ENCODE measurements at places on chromosomes 2 and 18.

GRCh38 chr2:226600184-226600583, 199.4 kb downstream of the IRS1 start:
- DNase-seq: no peak

DNA sequence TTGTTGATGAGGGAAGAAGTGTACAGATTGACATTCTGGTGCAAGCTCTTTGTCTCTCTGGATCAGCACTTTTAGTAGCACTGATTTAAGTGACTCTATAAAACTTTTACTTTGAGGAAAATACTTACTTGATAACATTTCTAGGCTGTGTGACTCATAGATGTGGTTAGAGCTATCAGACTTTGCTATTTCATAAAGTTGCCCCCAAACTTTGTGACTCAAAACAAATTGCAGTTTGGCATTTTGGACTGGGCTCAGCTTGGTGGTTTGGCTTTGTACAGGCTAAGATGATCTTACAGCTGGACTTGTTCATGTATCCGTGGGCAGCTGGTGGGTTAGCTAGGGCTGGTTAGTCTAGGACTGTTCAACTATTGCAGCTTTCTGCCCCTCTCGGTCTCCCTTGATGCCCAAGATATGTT, 42.1 kb upstream of the GLS start:
- DNase-seq: no peak

DNA sequence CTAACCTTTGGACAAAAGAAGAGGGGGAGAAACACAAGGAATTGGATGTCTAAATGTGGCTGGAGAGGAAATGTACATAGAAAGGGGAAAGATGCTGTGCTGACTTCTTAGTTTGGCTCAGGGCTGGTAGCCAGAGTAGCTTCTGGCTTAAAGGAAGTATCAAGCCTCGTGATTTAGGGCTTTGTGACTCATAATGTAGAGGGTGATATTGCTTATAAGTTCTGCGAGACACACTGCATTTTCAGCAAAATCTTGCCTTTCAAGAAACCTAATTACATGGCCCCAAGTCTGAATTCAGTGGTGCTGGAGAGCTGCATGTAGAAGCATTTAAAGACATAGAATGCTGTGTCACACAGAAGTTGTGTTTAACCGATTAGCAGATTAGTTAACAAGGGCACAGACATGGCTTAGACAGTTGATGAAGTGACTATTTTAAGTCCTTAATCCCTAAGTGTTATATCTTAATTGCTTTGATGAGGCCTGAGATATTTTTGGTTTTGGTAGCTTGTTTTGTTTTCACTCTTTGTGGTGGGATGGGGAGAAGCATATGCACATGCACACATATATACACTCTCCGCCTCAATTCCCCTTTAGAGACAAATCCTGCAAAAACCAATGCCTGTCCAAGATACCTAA, 66.4 kb downstream of the EPAS1 start:
- peak; percentile 75 for DNase-seq

DNA sequence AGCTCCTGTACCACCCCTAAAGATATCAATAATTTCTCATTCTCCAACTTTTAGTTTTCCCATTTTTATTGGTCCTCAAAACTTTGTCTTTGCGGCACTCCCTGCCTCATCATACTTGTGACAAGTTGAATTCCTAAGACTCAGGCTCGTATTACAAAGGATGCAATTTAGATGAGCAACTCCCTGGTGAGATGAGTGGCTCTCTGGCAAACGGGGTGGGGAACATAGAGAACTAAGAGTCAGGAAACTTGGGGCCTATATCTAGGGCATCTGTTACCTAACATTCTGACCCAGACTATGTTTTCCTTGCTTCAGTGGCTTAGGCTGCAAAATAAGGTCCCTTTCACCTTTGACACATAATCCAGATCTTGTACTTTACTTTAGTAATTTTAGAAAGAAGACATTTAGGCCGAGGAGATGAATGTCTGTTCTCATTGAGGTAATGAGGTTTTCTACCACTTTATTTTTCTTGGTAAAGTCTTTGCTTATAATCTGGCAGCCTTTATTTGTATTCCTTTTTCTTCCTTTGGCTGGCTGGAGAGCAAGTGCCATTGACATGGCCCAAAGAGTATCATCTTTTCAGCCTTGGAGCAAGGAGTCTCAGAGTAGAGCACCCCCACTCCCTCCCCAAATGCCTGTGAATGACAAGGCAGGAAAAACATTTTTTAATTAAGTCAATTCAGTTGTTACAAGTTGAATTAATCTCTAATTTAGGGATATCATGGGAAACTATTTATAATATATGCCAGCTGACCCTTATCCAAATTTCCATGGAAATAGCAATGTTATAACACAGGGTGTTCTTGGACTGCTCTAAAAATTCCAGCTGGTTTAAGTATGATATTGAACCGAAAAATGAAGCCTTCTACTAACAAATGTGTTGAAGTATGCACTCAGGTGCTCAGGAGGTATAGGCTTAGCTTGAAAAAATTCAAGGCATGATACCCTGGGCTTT, 15.2 kb downstream of the TSPYL6 start:
- no peak for DNase-seq

DNA sequence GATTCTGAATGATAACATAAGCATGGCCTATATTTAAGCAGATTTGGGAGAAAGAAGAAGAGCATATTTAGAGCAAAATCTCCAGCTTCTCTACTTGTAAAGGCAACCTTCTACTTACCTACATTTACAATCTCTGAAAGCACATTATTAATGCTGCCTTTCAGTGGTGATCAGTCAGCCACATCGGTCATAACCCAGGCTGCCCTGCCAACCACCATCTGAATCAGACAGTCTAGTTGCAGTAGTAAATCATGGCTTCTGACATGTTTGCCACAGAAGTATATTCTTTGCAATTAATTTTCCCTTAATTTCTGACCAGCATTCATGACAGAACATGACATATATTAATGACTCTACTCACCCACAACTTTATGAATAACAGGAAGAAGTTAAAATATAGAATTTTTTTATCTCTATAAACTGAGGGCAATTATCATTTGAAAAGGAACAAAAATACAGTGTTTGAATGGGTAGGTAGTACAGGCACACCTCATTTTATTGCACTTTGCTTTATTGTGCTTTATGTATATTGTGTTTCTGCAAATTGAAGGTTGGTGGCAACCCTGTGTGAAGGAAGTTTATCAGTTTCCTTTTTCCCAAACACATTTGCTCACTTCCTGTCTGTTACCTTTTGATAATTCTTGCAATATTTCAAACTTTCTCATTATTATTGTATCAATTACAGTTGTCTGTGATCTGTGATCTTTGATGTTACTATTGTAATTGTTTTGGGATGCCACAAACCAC, 531.6 kb upstream of the CHAC2 start:
- DNase-seq: no peak

GRCh38 chr2:99487906-99488305, 1.9 kb downstream of the REV1 start:
- DNase-seq: no peak

- no peak for DNase-seq
These were observed 793.7 kb upstream of the FANCL start for GRCh38 chr2:59034837-59035236.

DNA sequence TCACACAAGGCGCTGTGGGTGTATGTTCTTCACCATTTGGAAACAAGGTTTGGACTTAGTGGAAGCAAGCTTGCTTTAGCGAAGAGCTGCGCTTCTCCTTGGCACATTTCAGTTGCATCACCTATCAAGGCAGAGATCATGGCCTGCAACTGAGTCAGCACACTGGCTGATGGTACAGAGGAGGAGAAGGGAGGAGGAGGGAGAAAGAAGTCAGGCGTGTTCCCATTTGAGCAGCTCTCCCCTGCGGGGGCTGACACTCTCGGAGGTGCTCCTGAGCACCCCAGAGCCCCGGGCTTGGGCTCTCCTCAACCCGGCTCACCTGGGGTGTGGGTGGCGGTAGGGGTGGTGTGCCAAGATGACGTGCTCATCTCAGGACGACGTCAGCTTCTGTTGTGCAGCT, 6.0 kb upstream of the SERPINB5 start:
- no peak for DNase-seq

DNA sequence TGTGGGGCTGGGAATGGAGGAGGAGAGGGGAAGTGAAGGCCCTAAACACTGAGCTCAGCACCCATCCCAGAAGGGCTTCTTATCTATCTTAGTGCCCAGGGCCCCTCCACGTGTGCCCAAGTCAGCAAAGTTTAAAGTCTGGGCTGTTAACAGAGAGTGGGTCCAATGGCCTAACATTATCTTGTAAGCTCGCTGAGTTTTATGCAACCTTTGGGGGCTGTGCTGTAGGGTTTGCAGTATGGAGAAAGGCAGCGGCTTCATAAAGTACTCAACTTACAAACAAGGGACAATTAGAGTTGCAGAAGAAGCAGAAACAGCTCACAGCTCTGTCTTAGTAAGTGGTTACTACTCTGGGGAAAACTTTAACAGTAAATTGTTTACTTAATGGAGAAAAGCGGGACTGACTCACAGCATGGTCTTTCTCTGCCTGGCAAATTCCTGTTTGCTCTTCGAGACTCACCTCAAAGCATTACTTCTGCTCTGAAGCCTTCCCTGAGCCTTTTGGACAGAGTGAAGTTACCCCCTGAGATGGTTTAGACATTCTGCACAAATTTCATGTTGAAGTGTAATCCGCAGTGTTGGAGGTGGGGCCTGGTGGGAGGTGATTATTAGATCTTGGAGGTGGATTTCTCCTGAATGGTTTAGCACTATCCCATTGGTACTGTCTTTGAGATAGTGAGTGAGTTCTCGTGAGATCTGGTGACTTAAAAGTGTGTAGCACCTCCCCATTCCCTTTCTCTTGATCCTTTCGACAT, 9.0 kb downstream of the ENOSF1 start:
- DNase-seq: no peak

GRCh38 chr18:58314284-58314683, 270.3 kb downstream of the NEDD4L start:
- peak; percentile 96 for DNase-seq

DNA sequence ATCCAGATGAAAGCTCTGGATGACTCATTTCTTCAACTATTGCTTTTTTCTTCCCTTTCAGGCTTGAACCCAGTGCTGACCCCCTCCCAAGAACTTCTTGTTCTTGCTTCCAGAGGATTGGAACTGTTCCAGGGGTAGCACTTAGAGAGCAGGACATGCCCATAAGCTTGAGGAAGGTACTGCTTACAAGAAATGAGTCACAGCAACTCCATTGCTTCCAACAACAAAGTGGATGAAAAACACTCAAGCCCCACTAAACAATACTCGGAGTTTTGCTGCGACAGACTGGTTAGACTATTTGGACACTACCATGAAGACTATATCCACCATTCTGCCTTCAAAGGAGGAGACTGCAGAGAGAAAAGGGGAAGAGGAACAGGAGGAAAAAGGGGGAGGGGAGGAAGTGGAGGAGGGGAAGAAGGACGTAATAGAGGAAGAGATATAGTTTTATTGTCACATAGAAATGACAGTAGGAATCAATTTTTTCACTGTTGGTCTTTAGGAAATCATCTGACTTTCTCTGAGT, 1.6 kb upstream of the EPC2 start:
- peak; percentile 52 for DNase-seq

GRCh38 chr18:2150566-2150965, 420.7 kb downstream of the METTL4 start:
- no peak for DNase-seq

DNA sequence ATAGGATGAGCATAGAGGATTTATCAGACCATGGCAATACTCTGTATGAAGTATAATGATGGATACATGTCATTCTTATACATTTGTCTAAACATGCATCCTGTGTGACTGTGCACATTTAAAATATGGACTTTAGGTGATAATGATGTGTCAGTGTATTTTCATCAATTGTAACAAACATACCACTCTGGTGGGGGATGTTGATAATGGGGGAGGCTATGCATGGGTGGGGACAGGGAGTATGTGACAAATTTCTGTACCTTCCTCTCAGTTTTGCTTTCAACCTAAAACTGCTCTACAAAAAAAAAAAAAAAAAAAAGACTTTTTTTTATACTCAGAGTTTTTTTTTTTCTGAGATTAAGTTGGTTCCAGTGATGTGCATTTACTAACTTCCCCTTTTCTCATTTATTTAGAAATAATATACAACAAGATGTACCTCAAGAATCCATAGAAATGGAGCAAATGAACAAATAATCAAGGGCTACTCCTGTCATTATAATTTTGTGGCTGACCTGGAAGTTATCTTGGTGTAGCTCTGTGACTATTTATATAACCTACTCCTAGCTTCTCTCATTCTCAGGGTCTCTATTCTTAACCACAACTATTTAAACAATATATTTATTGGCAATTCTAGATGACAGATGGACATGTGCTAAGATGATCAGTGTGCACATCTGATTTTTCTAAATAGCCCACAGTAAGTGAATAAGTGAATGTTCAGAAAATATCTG, 108.9 kb upstream of the ITGA4 start:
- DNase-seq: no peak

DNA sequence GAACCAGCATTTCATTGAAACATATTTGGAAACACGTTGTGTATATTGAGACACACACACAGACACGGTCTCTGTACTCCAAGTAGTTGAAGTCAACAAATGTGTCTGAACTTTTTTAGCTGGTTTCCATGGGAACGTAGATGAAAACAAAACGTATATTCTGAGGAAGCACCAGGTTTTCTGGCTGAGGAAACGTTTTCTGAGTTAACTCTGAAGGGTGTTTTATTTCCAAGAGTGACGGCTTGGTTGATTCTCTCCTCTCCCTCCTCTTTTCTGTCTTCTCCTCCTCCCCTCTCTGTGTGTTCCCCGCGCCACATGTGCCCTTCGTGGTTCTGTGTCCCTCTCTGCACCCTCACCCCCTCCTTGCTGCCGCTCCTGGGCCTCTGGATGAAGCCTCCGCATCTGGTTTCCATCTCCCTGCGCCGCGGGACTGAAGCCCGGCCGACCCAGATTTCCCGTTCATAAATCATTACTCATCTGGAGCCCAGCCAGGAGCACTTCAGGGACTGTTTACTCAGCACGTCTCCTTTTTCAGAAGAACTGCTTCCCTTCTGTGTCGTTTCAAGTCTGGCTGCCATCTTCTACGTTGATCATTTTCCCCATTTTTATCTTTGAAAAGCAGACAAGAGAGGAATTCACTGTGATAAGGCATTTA, 122.7 kb downstream of the COL6A3 start:
- peak; percentile 97 for DNase-seq

DNA sequence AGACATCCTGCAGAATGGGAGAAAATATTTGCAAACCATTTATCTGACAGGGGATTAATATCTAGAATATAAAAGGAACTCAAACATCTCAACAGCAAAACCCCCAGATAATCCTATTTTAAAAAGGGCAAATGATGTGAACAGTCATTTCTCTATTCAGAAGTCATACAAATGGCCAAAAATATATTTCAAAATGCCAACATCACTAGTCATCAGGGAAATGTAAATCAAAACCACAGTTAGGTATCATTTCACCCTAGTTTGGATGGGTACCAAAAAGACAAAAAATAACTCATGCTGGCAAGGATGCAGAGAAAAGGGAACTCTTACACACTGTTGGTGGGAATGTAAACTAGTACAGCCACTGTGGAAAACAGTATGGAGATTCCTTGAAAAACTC, 70.0 kb downstream of the TBR1 start:
- no peak for DNase-seq
